Psoas muscle (tissue), 8 donors: ENCODE measurements at places on chromosomes 6 and 20. TPM values are rescaled to one million over a fixed set of nuclear protein-coding genes. Genes with fewer than 3 reads are reported as not detected.

The FAM83D gene
- 0.12 TPM for total RNA-seq

The NR2E1 gene
- total RNA-seq: not detected

GRCh38 chr6:165049362-165049761 lies 260.0 kb downstream of the C6orf118 start:
- no peaks in the 10 kb centered on the region for H3K4me1 ChIP-seq
- H3K27ac ChIP-seq: no peak overlapping the region
- no peaks in the 10 kb centered on the region for H3K36me3 ChIP-seq
- DNase-seq: no peak

GRCh38 chr20:59046862-59047261 lies 4.3 kb upstream of the PRELID3B start:
- H3K27ac ChIP-seq: no peak overlapping the region
- no peaks in the 10 kb centered on the region for H3K36me3 ChIP-seq
- H3K27me3 ChIP-seq: no peaks in the 10 kb centered on the region
- no peak for DNase-seq
- H3K4me1 ChIP-seq: no peaks in the 10 kb centered on the region

GRCh38 chr6:112180095-112180820 lies 74.1 kb downstream of the LAMA4 start:
- no peak overlapping the region for H3K27ac ChIP-seq
- H3K27me3 ChIP-seq: no peaks in the 10 kb centered on the region

DNA sequence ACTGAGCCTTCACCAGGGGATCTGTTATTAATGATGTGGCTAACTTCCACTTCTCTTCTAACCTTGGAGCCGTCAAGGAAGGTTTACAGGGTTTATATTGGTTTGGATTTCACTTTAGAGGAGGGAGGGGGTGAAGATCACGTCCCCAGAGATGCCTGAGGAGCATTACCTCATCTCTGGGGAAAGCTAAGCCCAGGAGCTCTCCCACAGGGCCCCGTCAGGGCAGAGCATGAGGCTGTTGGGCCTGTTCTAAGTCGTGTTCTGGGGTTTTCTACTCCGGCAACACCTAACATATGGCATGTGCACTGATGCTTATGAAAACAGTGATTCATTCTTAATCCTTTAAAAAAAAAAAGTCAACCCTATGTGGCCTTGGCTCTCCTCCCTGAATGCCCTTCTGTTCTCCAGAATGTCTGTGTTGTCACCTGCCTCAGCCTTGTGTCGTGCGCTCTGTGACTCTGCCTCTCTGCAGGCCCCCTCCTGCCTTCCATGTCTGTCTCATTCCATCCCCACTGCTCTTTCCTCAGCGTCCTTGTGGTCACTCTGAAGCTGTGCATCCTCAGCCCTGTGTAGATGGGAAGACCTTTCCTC lies 97.4 kb upstream of the JARID2 start:
- no peaks in the 10 kb centered on the region for H3K27me3 ChIP-seq
- H3K4me1 ChIP-seq: no peaks in the 10 kb centered on the region
- no peaks in the 10 kb centered on the region for H3K36me3 ChIP-seq
- no peak overlapping the region for H3K4me3 ChIP-seq

- DNase-seq: no peak
- H3K4me3 ChIP-seq: no peak overlapping the region
- H3K27me3 ChIP-seq: peaks cover 4% of the 10 kb centered on the region
- no peaks in the 10 kb centered on the region for H3K36me3 ChIP-seq
- no peaks in the 10 kb centered on the region for H3K4me1 ChIP-seq
These were observed 29.6 kb downstream of the CRYBG1 start for GRCh38 chr6:106390088-106390487.

DNA sequence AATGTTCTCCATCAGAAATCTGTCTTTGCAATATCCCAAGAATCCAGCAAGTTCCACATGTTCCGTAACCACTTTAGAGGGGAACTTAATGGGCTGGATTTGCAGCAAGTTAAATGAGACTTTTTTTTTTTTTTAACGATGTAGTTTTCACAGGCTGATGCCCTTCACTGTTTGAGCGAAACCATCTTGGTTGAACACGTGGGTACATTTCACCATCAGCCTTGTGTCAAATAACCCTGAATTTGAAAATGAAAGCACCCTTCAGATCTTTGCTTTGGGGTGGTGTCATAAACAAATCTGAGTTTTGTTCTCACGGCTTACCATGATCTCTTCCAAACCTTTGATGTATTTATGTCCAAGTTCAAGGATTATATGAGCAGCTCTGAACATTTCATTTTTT lies 73.7 kb upstream of the EXOC2 start:
- H3K27ac ChIP-seq: no peak overlapping the region
- H3K4me3 ChIP-seq: no peak overlapping the region
- no peaks in the 10 kb centered on the region for H3K4me1 ChIP-seq
- no peaks in the 10 kb centered on the region for H3K27me3 ChIP-seq
- no peak for DNase-seq

GRCh38 chr20:19565736-19566135 lies 192.3 kb upstream of the RIN2 start:
- no peaks in the 10 kb centered on the region for H3K36me3 ChIP-seq
- H3K4me1 ChIP-seq: no peaks in the 10 kb centered on the region
- no peaks in the 10 kb centered on the region for H3K27me3 ChIP-seq
- DNase-seq: no peak
- no peak overlapping the region for H3K4me3 ChIP-seq

DNA sequence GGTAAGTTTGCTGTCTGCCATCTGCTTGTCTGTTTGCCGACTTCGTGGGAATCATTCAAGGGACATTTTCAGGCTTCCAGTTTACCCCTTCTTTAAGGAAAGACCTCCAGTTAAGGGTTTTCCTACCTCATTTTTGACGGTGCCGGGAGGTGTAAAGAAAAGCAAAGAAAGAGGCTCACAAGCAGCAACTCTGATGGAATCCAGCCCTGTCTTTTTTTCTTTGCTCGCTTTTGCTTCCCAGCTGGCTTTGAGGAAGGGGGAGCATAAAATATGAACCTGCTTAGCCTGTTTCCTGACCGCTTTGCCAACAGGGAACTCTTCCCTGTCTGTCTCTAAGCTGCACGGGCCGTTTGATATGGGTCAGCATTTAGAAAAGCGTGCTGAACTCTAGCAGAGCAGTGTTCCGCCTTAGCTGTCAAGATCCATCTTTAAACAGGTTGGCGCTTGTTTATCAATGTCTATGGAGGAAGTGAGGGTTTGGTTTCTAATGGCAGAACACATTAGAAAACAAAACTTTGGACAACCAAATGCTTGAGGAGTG lies 13.8 kb downstream of the SYTL3 start:
- peak overlapping the region; percentile 64 for H3K4me3 ChIP-seq
- no peaks in the 10 kb centered on the region for H3K27me3 ChIP-seq
- no peak for DNase-seq
- peaks cover 6% of the 10 kb centered on the region for H3K36me3 ChIP-seq
